HCT116 (cell line): ENCODE measurements at places on chromosomes 16 and 17. TPM values are rescaled to one million over a fixed set of nuclear protein-coding genes. Genes with fewer than 3 reads are reported as not detected.

CCL8 gene
- total RNA-seq, result not detected

DNA sequence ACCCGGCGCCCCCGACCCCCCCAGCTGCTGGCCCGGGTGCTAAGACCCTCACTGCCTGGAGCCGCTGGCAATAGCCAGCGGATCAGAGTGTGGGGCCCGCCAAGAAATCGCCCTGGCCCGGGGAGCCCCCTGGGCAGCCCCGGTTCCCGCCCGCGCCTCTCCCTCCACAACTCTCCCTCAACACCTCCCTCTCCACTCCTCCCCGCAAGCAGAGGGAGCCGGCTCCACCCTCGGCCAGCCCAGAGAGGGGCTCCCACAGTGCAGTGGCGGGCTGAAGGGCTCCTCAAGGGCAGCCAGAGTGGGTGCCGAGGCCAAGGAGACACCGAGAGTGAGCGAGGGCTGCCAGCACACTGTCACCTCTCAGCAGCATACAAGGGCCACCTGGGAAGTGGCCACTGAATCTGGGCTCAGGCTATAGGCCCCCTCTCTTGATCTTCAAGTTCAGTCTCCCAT, 385.5 kb downstream of the SEC14L1 start:
- no peak for DNase-seq

DNA sequence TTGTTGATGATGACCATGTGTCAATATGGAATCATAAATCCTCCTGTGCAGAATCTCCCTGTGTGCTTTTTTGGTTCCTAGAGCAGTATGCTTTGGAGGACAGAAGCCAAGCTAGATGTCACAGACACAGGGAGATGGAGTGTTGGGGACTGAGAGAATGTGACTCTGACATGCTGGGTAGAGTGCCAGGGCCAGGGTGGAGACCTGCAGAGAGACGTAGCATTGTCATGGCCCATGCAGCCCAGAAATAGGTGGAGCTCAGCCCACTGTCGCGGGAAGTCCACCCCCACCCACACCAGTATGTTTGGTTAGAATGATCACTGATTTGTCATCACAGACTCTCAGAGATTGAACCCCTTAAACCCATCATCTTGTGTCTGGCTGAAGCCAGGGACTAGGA, 39.2 kb upstream of the ADCY7 start:
- no peak for DNase-seq

DNA sequence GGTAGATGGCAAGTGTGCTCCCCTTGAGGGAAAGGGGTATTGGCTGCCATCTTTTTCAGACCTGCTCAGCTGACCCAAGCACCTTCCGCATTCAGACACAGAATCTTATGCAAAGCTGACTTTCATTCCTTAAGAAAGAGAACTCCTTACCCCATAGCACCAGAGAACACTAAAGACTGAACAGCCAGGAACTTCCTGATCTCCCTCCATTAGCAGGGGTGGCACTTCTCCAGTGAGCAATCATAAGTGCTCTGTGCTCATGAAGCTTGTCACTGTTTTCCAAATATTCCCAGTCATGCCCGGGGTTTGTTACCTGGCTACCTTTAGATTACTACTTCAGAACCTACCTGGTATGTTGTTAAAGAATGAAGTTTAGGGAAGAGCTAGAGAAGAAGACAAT, 11.9 kb downstream of the HSD17B2 start:
- no peak for DNase-seq

DNA sequence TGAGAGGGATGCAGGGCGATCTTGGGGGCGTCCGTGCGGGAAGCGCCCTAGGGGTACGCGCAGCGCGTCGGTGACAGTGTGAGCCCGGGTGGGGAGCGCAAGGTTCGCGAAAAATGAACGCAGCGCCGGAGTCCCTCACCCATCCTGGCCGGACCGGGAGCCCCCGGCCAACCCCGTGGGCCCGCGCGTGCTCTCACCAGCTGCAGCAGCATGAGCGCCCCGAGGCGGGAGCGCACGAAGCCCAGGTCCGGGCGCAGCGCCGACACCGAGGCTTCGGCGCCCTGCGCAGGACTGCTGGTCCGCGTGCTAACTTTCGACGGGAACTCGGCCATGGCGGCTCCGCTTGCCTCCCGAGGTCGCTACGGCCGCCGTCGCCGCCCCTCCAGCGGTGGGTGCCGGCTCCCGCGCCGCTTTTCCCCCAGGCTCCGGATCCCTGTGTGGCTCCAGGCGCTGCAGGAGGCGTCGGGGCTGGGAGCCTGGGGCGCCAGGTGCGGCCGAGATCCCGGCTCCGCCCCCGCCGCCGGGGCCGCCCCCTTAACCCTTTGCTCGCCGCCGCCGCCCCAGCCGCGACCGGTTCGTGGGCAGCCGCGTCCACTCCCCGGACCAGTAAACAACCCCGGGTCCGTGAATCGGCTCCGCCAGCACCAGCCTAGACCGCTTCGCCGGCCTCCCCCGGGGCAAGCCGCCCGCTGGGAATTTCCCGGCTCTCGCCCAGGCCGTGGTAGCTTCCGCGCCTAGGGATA, at the start of gene PLLP:
Gene PLLP (minus strand): TSS at position 464 of the 743 bp plus-strand sequence. CDS start 132 bp downstream, at position 332.
- no peak for DNase-seq

DNA sequence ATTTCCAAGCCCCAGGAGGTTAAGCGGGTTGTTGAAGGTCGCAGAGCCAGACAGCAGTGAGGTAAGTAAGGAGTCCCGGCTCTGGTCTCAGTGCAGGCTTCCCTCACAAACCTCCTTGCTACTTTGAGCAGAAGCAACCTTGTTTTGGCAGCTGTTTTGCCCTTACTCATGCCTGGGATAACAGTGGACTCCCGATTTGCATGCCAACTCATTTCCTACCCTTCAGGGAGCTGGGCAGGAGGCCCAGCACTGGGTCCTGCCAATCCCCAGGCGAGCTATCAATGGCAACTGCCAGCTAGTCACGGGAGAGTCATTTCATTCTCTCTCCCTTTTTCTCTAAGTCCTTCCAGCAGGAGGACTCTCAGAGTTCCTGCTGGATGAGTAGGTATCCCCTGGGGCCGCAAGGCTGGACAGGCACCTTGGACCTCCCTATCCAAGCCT, 72.0 kb upstream of the KSR1 start:
- no peak for DNase-seq

GRCh38 chr17:81553018-81553615, 964 bp upstream of the FAAP100 start:
- peak; percentile 80 for DNase-seq

GRCh38 chr17:15384142-15384787, 42.9 kb upstream of the TEKT3 start:
- DNase-seq, result no peak

- DNase-seq, result no peak
These were observed 211.9 kb downstream of the NTN1 start for GRCh38 chr17:9233271-9233599.

TPSD1 gene
- total RNA-seq, result not detected

SNX20 gene
- 0.07 TPM for total RNA-seq

DNA sequence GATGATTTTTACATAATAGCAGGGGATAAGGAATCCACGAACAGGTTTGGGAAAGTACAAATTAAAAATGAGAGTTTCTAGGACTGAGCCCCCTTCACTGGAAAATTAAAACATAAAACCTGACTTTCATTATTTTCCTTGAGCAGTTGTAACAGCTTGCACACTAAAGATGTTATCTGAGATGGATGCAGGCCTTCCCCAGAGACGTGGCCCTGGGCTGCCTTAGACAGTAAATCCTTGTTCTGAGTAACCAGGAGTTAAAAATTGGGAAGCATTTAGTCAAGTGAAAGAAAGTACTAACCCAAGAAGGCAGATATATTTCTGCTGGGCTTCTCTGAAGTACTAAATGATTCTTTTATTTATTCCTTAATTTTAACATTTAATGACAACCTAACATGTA, 432.2 kb upstream of the KIF2B start:
- no peak for DNase-seq

PIGS gene
- 45.8 TPM for total RNA-seq

DNA sequence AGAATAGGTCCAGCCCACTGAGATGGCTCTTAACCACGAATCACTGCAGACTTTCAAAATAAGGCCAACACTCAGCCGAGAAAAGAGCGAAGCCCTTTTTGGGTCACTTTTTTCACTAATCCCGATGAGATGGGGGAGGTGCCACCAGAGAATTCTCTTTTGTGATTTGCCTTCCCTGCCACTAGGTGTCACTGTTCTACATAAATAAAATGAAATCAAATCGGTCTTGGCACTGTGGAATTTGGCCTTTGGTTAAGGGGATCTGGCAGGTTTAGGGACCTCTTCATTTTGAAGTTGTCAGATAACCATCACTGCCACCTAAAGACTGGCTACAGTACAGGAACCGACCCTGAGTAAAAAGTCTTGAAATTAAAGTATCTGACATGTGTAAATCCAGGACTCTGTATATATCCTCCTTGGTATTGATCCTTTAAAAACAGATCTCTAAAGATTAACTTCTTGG, 147.0 kb downstream of the HS3ST4 start:
- DNase-seq, result peak; percentile 27
